HEK293T (cell line): ENCODE measurements at places on chromosomes 12 and 14.
A peak's percentile ranks its signal among the peaks of the same experiment; 100 is the strongest.

- DNase-seq, result no peak
These were observed 35.3 kb downstream of the DICER1 start for GRCh38 chr14:95121911-95122620.

DNA sequence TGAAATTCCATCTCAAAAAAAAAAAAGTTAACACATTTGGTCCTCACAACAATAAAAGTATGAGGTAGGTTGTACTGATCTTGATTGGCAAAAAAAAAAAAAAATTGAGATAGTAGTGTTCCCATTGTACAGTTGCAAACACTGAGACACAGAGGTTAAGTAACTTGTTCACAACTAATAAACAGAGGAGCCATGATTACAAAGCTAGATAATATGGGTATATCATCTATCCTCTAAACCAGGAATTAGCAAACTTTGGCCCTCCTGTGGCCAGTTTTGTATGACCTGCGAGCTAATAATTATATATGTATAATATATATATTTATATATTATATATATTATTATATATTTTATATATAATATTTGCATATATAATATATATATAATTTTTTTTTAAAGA, 2.3 kb upstream of the PSME1 start:
- DNase-seq, result no peak

GRCh38 chr14:67569651-67570290, 30.3 kb downstream of the PIGH start:
- DNase-seq, result no peak

- peak; percentile 21 for DNase-seq
These were observed 123.7 kb upstream of the DHRS4 start for GRCh38 chr14:23829736-23830471.
